ENCODE measurements at places on chromosomes 6 and 20.

GRCh38 chr20:23114448-23115082 is 28.4 kb upstream of the CD93 start:
- H3K4me3 ChIP-seq, result no peak overlapping the region
- no peak overlapping the region for H3K27ac ChIP-seq
- H3K36me3 ChIP-seq, result no peaks in the 10 kb centered on the region
- peaks cover 12% of the 10 kb centered on the region for H3K4me1 ChIP-seq
- DNase-seq, result no peak

DNA sequence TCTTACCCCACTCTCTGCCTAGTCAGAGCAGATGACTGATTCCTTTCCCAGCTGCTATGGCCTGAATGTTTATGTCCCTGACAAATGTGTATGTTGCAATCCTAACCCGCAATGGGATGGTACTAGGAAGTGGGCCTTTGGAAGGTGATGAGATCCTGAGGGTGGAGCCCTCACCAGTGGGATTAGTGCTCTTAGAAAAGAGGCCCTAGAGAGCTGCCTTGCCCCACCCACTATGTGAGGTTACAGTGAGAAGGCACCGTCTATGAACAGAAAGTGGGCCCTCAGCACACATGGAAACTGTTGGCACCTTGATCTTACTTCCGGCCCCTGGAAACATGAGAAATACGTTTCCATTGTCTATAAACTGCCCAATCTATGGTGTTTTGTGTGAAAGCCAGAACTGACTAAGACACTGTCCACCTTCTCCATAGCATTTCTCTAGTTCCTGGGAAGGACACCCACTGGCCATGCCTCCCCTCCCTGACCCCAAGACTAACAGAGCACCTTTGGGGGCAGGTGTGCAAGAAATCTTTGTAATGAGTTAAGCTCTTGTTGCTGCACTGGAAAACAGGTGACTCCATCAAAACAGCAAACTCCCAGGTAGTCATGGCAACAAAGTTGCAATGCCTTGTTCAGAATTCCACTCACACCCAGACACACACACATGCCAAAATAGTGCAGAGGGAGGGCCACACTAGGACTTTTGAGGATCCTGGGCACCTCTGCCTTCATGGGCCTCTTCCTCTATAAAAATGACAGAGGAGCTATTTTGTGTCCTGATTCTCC is 16.2 kb downstream of the GABRR2 start:
- H3K36me3 ChIP-seq, result peaks cover 7% of the 10 kb centered on the region
- H3K27ac ChIP-seq, result no peak overlapping the region
- no peak overlapping the region for H3K4me3 ChIP-seq
- DNase-seq, result no peak

DNA sequence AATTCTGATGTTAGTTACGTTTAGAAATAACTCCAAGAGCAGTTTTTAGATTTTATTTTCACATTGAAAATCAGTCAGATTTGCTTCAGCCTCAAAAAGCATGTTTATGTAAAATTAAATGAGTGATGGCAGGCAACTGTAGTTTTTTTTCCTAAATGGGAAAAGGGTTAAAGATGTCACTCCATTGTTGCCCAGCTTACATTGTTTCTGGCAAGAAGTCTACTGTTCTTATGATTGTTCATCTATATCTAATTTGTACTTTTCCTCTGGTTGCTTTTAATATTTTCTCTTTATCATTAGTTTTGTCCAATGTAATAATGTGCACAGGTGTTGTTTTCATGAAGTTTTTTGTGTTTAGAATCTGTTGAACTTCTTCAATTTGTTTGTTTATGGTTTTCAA is 6.7 kb upstream of the TTK start:
- DNase-seq, result no peak
- no peaks in the 10 kb centered on the region for H3K36me3 ChIP-seq
- no peak overlapping the region for H3K27ac ChIP-seq
- H3K27me3 ChIP-seq, result peaks cover 31% of the 10 kb centered on the region

DNA sequence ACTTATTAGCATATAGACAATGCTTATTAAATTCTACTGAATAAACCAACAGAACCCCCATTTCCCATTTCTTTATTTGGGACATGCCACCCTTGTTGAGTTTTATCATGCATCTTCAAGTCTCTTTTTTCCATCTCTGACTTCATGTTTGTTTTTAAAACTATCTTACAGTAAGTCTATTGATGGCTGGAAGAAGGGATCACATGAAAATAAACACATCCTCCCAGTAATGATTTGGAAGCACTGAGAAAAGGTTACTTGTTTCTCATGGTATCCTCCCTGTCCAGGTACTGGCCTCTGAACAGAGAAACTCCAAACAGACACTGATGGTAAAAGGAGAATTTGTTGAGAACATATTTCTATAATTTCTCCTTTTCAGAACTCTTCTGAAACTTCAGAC is 74.9 kb downstream of the KIF13A start:
- DNase-seq, result no peak
- no peak overlapping the region for H3K4me3 ChIP-seq
- peaks cover 19% of the 10 kb centered on the region for H3K4me1 ChIP-seq
- no peaks in the 10 kb centered on the region for H3K27me3 ChIP-seq
- H3K36me3 ChIP-seq, result no peaks in the 10 kb centered on the region
- no peak overlapping the region for H3K27ac ChIP-seq

DNA sequence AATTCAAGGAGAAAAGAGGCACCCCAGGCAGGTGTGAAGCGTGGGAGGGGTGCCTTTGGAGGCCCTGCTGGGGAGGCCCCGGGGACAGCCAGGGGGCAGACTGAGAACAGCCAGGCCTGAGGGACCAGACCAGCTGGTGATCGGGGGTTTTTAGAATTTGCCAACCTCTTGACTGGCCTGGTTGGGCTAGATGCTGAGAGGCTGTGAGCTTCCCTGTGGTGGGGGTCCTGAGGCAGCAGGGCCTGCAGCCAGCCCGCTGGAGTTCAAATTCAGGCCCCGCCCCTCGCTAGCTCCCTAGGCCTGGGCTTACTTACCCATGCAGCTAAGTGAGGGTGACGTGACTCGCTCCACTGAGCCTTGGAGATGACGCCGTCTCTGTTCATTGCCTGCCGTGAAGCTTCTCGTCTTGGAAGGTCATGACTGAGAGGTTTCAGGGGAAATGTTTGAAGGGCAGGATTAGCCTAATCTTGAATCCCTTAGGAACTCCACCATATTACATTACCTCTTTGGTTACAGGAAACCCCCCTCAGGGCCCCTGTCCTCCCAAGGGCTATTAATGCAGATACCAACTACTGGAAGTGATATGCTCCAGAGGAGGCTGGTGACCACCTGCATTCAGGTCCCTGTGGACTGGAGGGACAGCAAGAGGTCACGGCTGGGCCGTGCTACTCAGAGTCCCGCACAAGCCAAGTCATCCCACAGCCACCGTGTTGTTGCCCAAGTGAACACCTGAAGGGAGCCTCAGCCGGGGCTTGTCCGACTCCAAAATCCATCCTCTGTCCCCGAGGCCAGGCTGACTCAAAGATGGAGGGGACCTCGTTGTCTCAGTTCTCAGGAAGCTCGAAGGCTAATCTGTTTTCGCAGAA is 73.9 kb upstream of the DUSP22 start:
- H3K4me3 ChIP-seq, result no peak overlapping the region
- no peak overlapping the region for H3K27ac ChIP-seq
- peaks cover 13% of the 10 kb centered on the region for H3K4me1 ChIP-seq
- no peaks in the 10 kb centered on the region for H3K36me3 ChIP-seq

DNA sequence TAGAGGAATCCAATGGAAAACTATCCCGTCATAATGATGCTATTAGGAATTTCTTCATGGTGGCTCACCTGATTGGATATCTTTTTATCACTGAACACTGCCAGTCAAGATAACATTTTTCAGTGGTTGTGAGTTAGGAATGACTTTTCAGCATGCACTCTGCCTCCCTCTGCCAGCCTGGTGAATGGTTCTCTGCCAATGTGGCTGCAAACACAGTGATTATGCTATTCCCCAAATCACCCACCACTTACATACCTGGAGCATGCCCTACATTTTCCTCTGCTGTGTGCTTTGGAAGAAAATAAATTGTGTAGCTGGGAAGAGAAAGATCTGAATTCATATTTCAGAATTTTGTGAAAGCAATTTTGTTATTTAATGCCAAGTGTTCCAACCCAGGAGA is 102.6 kb upstream of the LAMP5 start:
- no peak overlapping the region for H3K4me3 ChIP-seq
- H3K27me3 ChIP-seq, result no peaks in the 10 kb centered on the region
- DNase-seq, result no peak
- H3K27ac ChIP-seq, result no peak overlapping the region
- H3K4me1 ChIP-seq, result peaks cover 26% of the 10 kb centered on the region

DNA sequence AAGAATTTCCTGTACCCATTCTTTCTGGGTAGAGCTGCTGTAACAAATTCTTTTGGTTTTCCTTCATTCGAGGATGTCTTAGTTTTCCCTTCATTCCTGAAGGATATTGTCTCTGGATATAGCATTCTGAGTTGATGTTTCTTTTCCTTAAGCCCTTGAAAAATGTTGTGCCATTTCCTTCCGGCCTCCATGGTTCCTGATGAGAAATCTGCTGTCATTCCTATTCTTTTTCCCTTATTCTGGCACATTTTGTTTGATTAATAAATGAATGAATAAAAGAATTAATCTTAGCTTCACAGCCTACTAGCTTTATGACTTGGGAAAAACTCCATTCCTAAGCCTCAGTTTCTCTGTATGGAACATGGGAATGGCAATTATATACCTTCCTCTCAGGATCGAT is 173.1 kb downstream of the EYA2 start:
- H3K27ac ChIP-seq, result no peak overlapping the region
- peaks cover 3% of the 10 kb centered on the region for H3K27me3 ChIP-seq
- H3K4me3 ChIP-seq, result no peak overlapping the region
- DNase-seq, result no peak
- H3K36me3 ChIP-seq, result peaks cover 13% of the 10 kb centered on the region

- H3K36me3 ChIP-seq, result peaks cover 17% of the 10 kb centered on the region
- DNase-seq, result no peak
- peaks cover 47% of the 10 kb centered on the region for H3K27me3 ChIP-seq
- no peak overlapping the region for H3K4me3 ChIP-seq
- H3K4me1 ChIP-seq, result peaks cover 7% of the 10 kb centered on the region
- H3K27ac ChIP-seq, result peak overlapping the region; percentile 9
Measured at GRCh38 chr6:100453701-100454521, 10.8 kb downstream of the SIM1 start.

DNA sequence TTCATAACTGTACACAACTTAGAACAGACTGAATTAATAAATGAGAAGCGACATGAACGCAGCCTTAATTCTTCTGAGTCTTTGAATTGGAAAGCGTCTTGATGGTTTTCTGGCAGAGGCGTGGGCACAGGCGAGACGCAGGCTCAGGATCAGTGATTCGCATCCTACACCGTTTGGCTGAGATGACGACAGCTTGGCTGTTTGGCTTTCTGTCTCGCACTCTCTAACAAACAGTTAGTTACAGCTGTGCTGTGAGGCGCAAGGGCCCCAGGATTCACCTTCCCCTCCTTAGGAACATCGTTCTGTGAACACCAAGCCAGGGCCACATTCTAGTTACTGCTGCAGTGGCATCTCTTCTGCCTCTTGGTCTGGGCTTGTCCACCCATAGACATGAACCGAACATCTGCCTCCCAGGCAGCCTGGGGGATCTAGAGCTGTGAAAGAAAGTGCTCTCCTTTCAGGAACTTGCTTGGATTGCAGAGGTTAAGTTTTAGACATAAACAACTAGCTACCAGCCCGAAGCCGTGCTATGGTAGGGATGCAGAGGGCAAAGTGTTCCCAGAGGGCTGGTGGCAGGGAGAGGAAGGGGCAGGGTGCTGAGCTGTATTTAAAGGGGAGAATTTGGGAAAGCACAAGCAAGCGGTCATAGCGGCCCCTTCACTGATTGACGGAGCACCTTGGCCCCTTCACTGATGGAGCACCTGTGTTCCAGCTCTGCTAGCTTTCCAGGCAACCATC is 49.6 kb downstream of the TCP11 start:
- H3K36me3 ChIP-seq, result peaks cover 11% of the 10 kb centered on the region
- DNase-seq, result peak; percentile 40
- peak overlapping the region; percentile 31 for H3K4me3 ChIP-seq
- H3K27ac ChIP-seq, result peak overlapping the region; percentile 73
- no peaks in the 10 kb centered on the region for H3K27me3 ChIP-seq
- peaks cover 74% of the 10 kb centered on the region for H3K4me1 ChIP-seq

DNA sequence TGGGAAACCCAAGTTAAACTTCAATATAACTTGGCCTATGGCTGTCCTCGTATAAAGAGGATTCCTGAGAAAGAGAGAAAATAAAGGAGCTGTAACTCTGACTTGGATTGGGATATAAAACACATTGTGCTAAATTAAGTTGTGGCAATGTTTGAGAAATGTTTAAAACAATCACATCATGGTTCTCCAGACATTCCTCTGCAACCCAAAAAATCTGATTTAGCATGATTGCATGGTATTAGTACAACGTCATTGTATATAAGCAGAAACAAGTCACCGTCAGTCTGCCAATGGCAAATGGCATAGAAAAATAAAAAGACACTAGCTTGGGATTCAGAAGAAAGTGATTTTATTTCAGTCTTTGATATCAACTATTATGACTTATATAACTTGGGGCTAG is 140.2 kb upstream of the FAM83B start:
- DNase-seq, result no peak
- peaks cover 9% of the 10 kb centered on the region for H3K27me3 ChIP-seq
- H3K36me3 ChIP-seq, result no peaks in the 10 kb centered on the region
- no peak overlapping the region for H3K27ac ChIP-seq
- no peak overlapping the region for H3K4me3 ChIP-seq

- DNase-seq, result no peak
- H3K27ac ChIP-seq, result no peak overlapping the region
Measured at GRCh38 chr6:121865811-121866210, 430.4 kb downstream of the GJA1 start.

DNA sequence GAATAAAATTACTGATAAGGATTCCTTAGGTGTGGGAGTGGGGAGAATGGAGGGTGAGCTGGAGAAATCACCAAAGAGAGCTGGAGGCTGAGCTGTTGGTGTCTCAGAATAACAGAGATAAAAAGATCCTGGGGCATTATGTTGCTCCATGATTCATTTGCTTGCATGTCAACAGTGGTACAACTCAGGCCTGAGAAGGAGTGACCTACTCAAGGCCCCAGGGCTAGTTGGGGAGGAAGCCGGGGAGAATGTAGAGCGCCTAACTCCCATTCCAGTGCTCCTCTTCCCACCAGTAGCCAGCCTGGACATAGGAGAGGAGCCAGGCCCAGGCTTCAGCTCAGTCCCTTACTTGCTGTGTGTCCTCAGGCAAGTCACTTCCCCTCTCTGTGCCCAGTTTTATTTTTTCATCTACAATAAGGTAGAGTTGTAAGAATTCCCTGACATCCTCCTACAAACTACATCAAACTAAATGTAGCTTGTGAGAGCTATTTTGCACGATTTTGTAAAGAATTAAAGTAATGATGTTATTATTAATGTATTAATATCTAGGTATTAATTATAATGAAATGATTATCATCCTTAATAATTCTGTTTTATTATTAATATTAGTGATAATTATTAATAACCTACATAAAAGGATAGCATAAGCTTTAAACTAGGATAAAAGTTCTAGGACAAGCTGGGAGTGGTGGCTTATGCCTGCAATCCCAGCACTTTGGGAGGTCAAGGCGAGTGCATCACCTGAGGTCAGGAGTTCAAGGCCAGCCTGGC is 250.9 kb upstream of the SULF2 start:
- H3K27ac ChIP-seq, result no peak overlapping the region
- no peaks in the 10 kb centered on the region for H3K4me1 ChIP-seq
- peaks cover 16% of the 10 kb centered on the region for H3K27me3 ChIP-seq

All from chondrocyte (in vitro differentiated cells).